ENCODE measurements at places on chromosomes 2 and 18. TPM values are rescaled to one million over a fixed set of nuclear protein-coding genes. Genes with fewer than 3 reads are reported as not detected.

DNA sequence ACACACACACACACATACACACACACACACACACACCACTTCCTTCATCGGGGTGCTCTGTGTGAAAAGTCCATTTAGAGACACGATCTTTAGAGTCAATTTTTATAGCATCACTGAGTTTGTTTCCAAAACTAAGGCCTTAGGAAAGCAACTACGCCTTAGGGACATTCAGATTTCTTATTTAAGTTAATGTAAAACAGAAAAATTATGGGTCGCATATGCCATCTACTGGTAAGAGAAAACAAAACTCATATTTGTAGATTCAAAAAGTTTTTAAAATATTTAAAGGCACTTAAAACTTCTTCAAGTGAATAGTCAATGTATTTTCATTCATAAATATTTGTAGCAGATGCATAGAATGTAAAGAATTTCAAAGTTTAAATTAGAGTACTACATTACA, 166.2 kb downstream of the ATAD2B start:
- peaks cover 12% of the 10 kb centered on the region for H3K4me1 ChIP-seq
- no peaks in the 10 kb centered on the region for H3K27me3 ChIP-seq
- no peaks in the 10 kb centered on the region for H3K36me3 ChIP-seq
- DNase-seq, result no peak
- H3K4me3 ChIP-seq, result no peak overlapping the region
- no peak overlapping the region for H3K27ac ChIP-seq

DNA sequence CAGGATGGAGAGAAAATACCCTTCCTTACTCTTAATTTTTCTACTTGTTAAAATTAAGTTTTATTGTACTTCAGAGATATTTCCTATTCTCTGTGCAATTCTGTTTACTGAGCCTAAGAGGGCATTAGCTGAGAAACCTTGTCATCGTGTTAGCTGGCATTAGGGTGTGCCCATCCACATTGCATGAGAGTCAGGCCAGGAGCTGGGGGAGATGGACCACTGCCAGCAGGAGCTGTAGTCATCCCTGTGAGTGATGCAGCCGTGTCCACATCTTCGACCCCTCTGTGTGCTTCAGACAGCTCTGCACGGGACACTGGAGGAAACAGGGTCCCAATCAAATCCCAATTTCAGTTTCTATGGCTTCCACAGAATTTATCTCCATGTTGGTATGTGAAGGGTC, 34.2 kb downstream of the ABCA12 start:
- H3K4me1 ChIP-seq, result no peaks in the 10 kb centered on the region
- no peak overlapping the region for H3K27ac ChIP-seq
- H3K36me3 ChIP-seq, result no peaks in the 10 kb centered on the region
- no peak overlapping the region for H3K4me3 ChIP-seq
- DNase-seq, result no peak

DNA sequence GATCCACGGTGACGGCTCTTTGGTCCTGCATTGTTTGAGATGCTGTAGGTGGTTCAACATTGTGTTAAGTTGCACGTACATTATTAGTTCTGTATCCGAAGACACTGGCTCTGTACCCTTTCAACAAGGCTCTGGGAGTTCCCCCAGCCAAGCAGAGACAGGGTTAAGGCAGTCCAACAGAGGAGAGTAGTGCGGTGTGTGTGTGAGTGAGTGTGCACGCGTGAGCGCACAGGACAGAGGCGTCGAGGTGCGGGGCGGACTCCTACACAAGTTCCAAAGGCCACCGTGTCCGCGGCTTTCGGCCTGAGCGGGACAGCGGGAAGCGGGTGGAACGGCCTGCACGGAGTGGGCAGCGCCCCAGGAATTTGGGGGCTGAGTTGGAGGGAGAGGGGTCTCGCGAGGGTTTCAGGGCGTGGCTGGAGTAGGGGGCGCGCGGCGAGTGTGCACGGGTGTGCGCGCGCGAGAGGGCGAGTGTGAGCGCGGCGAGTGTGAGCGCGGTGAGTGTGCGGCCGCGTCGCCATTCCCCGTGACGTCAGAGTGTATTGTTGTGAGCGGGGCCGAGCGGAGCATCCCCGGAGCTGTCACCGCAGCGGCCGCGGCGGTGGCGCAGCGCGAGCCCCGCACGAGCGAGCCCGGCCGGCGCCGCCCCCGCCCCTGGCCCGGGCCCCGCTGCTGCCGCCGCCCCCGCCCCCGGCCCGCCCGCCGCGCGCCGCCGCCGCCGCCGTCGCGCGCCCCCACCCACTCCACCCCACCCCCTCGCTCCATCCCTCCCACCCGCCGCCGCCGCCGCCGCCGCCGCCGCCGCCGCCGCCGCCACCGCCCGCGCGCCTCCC, at the start of gene ASXL3:
Gene ASXL3, plus strand, starts transcription at position 535 of the 833 bp plus-strand sequence. CDS start 413 bp downstream, outside the sequence.
- peak within 1 kb of the TSS; percentile 41 for H3K4me3 ChIP-seq
- peak within 1 kb of the TSS; percentile 71 for H3K27ac ChIP-seq
- H3K27me3 ChIP-seq, result peaks cover 30% of the 10 kb centered on the region
- DNase-seq, result peak; percentile 76
- H3K36me3 ChIP-seq, result no peaks in the 10 kb centered on the region

GRCh38 chr2:41621563-41621962, 426.3 kb upstream of the PKDCC start:
- no peaks in the 10 kb centered on the region for H3K4me1 ChIP-seq
- no peak for DNase-seq
- no peak overlapping the region for H3K27ac ChIP-seq

- H3K27ac ChIP-seq, result no peak overlapping the region
- no peaks in the 10 kb centered on the region for H3K36me3 ChIP-seq
These were observed 297.1 kb downstream of the CLIP4 start for GRCh38 chr2:29412197-29412925.

GRCh38 chr2:232549655-232550353, 553 bp downstream of the TIGD1 start:
- peak overlapping the region; percentile 77 for H3K4me3 ChIP-seq
- no peaks in the 10 kb centered on the region for H3K27me3 ChIP-seq
- no peak for DNase-seq
- peaks cover 9% of the 10 kb centered on the region for H3K4me1 ChIP-seq
- H3K36me3 ChIP-seq, result peaks cover 8% of the 10 kb centered on the region

DNA sequence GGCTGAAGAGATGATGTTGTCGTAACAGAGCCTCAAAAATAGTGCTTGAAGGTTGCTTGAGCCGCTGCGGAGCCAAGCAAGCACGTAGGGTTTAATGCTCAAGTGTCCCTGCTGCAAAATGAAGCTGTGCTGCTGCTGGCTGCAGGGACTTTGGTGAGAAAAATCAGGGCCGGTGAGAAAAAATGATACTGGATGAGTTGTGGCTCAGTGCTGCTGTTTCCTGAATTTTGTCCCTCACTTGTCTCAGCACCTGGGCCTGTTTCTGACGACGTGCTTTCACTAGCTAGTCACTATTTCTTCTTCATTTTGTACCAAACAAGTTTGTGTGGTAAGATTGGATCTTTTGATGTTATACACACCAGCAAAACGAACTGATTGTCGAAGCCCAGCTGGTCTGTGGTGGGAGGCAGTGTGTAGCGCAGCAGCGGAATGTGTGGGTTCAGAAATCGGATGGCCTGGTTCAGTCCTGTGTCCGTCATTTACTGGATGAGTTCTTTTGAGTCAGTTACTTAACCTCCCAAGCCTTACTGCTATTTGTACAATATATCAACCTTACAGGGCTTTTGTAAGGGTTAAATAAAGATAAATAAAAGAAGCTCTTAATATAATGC, 172.8 kb upstream of the FOSL2 start:
- no peak overlapping the region for H3K27ac ChIP-seq
- no peak overlapping the region for H3K4me3 ChIP-seq
- H3K27me3 ChIP-seq, result no peaks in the 10 kb centered on the region
- DNase-seq, result no peak

- H3K4me1 ChIP-seq, result no peaks in the 10 kb centered on the region
- H3K27me3 ChIP-seq, result no peaks in the 10 kb centered on the region
- H3K27ac ChIP-seq, result no peak overlapping the region
- no peak for DNase-seq
- no peak overlapping the region for H3K4me3 ChIP-seq
These were observed 139.8 kb downstream of the CHST9 start for GRCh38 chr18:27045342-27045741.

- peaks cover 7% of the 10 kb centered on the region for H3K36me3 ChIP-seq
- H3K4me1 ChIP-seq, result no peaks in the 10 kb centered on the region
- H3K4me3 ChIP-seq, result no peak overlapping the region
These were observed 31.7 kb upstream of the UBXN4 start for GRCh38 chr2:135709992-135710391.

DNA sequence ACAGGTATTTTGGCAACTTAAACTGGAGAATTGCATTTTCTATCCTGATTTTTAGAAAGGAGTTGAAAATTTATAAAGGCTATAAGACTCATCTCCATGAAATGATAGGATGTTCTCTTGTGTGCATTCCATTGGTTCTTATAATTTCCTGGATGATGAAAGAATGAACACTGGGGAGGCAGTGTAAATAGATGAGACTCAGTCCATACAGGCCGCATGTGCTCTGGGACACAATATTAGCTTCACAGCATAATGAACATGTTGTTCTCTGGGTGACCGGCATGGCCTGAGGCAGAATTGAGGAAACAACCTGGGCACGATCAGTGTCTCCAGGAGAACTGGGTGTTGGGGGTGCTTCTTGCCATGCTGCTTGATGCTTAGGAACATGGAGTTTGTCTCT, 38.8 kb downstream of the AOX1 start:
- no peak overlapping the region for H3K4me3 ChIP-seq
- no peaks in the 10 kb centered on the region for H3K36me3 ChIP-seq
- no peaks in the 10 kb centered on the region for H3K4me1 ChIP-seq
- H3K27ac ChIP-seq, result no peak overlapping the region

- no peak overlapping the region for H3K27ac ChIP-seq
- H3K36me3 ChIP-seq, result no peaks in the 10 kb centered on the region
- peak; percentile 35 for DNase-seq
- peaks cover 5% of the 10 kb centered on the region for H3K4me1 ChIP-seq
- H3K27me3 ChIP-seq, result no peaks in the 10 kb centered on the region
These were observed 6.6 kb upstream of the OXER1 start for GRCh38 chr2:42770288-42771131.

DNA sequence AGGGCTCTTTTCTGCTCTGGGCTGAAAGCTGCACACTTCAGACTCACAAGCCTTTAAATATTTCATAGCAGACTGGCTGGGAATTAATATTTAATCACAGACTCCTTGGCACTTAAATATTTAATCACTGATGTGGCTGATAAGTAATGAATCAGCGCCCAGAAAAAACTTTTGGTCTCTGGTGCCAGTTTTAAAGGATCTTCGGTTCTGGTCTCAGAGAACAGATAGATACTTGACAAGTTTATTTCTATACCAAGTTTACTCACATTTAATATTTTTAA, 201.2 kb downstream of the MYCN start:
- no peak for DNase-seq
- no peaks in the 10 kb centered on the region for H3K27me3 ChIP-seq
- no peaks in the 10 kb centered on the region for H3K4me1 ChIP-seq
- H3K36me3 ChIP-seq, result no peaks in the 10 kb centered on the region
- no peak overlapping the region for H3K4me3 ChIP-seq

DNA sequence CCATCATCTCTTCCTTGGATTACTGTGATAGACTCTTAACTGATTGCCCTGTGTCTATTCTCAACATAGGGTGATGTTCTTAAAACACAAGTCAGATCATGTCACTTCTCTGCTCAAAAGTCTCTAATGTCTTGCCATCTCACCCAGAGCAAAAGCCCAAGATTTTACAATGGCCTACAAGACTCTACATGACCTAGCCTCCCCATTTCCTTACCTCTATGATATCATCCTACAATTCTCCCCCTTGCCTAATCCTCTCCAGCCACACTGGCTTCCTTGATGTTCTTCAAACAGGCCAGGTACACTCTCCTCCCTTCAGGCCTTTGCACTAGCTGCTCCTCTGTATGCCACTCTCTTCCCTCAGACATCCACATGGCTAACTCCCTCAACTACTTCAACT, 55.1 kb downstream of the ROCK1 start:
- no peaks in the 10 kb centered on the region for H3K27me3 ChIP-seq
- peaks cover 29% of the 10 kb centered on the region for H3K4me1 ChIP-seq
- H3K36me3 ChIP-seq, result no peaks in the 10 kb centered on the region
- H3K27ac ChIP-seq, result no peak overlapping the region
- H3K4me3 ChIP-seq, result no peak overlapping the region

GRCh38 chr2:57598551-57598950, 448.1 kb upstream of the VRK2 start:
- H3K27me3 ChIP-seq, result no peaks in the 10 kb centered on the region
- no peaks in the 10 kb centered on the region for H3K4me1 ChIP-seq
- H3K36me3 ChIP-seq, result no peaks in the 10 kb centered on the region
- DNase-seq, result no peak

DNA sequence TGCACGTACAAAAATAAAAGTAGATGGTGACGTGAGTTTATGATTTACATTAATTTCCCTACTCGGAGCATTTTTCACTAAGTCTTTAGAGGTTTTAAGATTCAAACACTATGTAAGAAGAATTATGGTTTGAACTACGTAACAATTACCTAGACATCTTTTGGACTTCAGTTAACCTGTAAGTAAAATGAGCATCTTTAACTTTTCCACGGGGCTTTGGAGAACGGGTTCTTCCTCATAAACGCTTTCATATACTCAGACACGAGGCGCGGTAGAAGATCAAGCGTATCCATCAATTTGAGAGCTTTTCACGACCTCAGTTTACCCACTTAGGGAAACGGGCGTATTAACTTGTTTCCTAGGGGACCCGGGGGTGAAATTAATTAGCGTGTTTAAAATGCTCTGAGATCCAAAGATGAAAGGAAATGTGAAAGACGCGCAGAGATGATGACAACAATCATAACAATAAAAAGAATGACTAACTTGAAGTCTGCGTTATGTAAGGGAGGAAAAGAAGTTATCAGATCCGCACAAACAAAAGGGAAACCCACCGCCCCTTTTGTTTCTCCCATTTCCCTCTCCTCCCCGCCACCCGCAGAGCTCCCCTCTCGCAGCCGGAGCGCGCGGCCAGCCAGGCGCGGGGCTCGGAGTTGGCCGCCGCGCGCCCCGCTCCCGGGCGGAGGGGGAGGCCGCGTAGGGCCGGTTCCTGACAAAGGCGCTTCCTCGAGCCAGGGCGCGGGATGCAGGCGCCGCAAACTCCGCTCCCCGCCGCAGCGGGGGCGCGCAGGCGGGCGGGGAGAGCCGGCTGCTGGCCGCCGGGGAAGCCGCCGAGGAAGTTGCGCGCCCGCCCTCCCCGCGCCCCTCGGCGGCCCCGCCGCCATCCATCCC, 807 bp downstream of the PELI1 start:
- H3K4me1 ChIP-seq, result no peaks in the 10 kb centered on the region
- H3K36me3 ChIP-seq, result no peaks in the 10 kb centered on the region
- DNase-seq, result peak; percentile 59
- peak overlapping the region; percentile 84 for H3K4me3 ChIP-seq

DNA sequence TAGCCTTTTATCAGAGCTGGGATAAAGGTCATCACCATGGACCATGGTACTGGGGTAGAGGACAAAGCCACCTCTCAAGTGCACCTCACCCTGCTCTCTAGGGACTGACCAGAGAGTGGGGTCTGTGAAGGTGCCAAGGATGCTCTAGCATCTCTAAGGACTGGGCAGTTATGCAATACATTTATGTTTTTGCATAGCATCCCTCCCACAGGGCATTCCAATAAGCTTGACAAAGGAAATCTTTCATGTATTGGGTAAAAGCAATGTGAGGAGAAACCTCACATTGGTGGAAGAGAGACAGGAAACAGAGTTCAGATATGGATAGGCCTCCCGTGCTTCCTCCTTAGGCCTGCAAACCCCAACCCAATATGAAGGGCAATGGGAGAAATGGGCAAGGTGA, 31.6 kb downstream of the STK39 start:
- H3K27ac ChIP-seq, result no peak overlapping the region
- no peaks in the 10 kb centered on the region for H3K27me3 ChIP-seq
- H3K36me3 ChIP-seq, result no peaks in the 10 kb centered on the region
- H3K4me3 ChIP-seq, result no peak overlapping the region
- H3K4me1 ChIP-seq, result peaks cover 4% of the 10 kb centered on the region

The WDFY1 gene
- total RNA-seq, result 45.5 TPM

The ANKRD30B gene
- not detected for total RNA-seq

The ALLC gene
- total RNA-seq, result not detected

The SLC23A3 gene
- 3.8 TPM for total RNA-seq

The REEP1 gene
- total RNA-seq, result 8.0 TPM

The TRIM54 gene
- 0.17 TPM for total RNA-seq

The RNF125 gene
- 4.3 TPM for total RNA-seq

The SLC5A7 gene
- total RNA-seq, result 0.84 TPM

The VAMP8 gene
- 250 TPM for total RNA-seq

Data from left lung (tissue), 14 donors.